ENCODE measurements at places on chromosomes 4 and X.

DNA sequence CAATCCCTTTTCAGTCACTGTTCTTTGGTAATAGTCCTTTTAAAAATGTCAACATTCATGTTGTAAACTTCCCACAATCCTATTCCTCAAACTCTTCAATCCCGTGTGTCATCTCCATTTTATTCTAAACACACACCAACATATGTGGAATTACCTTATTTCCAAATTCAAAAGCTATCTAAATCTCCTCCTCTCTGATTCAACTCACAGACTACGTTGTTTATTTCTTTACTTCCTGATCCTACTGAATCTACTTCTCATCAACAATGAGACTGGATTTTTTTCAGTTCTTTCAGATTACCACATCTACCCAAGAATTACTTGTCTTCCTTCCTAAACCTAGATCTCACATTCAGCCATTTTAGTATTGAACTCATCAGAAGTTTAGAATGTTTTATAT is 188.2 kb downstream of the GABRB1 start:
- DNase-seq = no peak

DNA sequence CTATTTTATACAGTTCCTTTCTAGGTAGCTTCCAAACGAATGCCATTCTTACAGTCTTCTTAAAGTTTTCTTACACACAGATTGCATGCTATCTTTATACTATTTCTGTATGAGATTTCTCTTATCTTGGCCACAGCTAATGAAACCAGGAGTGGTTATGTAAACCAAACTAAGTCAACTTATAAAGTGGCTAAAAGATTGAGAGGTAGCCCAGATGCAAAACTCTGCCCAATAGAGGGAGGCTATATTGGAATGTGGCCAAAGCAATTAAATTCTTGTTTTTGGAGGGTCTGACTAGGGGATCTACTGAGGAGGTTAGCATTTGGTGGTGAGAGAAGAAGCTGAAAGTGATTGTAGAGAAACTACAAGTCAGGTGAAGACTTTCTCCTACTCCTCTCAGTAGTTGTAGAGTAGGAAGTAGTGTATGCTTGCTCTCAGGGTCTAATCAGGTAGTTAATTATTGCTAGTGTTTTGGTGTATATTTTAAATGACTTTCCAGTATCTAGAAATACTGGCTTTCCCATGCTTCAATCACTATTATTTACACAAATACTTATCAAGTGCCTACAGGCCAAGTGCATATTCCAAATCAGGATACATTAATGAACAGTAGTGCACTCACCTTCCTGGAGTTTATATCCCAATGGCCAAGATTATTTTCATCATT is 104.2 kb upstream of the HPGD start:
- DNase-seq = no peak

- DNase-seq = no peak
Observed at GRCh38 chrX:131571348-131571747, 27.5 kb downstream of the OR13H1 start.

DNA sequence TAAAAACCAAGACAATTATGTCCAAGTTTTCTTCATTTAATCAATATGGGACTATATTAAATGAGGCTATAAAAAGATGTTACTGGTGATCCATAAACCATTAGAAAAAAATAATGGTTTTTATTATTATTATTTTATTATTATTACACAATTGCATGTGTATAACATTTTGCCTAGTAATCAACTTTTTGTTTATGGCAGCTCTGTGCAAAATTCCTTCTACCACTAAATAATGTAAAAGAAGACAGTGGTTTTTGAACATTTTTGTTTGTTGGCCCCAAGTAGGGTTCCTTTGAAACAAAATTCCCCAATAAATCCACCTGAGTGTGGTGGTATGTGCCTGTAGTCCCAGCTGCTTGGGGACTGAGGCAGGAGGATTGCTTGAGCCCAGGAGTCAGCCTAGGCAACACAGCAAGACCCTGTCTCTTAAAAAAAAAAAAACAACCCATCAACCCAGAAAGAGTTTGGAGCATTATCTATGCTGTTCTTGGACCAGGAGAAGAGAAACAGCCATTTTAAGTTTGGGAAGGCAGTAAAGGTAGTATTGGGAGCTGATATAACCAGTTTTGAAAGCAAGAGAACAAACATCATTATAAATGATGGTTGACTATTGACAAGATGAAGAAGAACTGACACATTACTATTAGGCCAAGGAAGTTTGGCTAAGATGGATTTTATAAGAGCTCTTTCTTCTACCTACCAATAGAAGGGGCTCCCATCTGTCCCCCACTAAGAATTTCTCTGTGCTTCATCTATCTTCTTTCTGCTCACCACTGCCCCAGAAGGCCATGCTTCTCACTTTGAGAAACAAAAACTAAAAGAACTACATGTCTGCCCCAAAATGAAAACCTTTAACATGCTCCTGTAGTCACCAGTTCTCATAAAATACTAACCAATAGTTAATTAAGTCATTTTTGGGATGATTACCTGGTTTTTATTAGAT is 2.2 kb downstream of the TMEM156 start:
- no peak for DNase-seq

GRCh38 chr4:20543131-20543530 is 157.1 kb upstream of the PACRGL start:
- DNase-seq = no peak

DNA sequence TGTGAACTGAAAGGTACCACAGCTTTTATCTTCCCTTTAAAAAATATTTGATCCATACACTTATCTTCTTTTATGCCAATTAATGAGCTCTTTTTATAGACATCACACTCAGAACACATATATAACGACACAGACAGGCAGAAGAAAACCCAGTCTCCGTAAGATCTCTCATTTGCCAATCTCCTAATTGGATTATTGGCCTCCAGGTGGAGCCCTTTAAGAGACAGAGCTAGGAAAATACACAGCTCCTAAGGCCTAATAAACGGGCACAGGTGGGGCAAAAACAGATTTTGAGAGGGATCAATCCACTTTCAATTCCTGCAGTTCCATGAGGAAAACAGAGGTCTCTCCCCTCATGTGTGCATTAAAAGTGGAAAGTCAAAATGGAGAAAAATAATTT is 1495.4 kb downstream of the RPA4 start:
- DNase-seq = no peak

Measured in eye (tissue), 1 donor.